ENCODE measurements at places on chromosomes 3 and 15. TPM values are rescaled to one million over a fixed set of nuclear protein-coding genes. Genes with fewer than 3 reads are reported as not detected.

GRCh38 chr3:137771401-137772213 lies 7.5 kb downstream of the SOX14 start:
- no peak for DNase-seq

Gene GOLGA6D
- not detected for total RNA-seq

DNA sequence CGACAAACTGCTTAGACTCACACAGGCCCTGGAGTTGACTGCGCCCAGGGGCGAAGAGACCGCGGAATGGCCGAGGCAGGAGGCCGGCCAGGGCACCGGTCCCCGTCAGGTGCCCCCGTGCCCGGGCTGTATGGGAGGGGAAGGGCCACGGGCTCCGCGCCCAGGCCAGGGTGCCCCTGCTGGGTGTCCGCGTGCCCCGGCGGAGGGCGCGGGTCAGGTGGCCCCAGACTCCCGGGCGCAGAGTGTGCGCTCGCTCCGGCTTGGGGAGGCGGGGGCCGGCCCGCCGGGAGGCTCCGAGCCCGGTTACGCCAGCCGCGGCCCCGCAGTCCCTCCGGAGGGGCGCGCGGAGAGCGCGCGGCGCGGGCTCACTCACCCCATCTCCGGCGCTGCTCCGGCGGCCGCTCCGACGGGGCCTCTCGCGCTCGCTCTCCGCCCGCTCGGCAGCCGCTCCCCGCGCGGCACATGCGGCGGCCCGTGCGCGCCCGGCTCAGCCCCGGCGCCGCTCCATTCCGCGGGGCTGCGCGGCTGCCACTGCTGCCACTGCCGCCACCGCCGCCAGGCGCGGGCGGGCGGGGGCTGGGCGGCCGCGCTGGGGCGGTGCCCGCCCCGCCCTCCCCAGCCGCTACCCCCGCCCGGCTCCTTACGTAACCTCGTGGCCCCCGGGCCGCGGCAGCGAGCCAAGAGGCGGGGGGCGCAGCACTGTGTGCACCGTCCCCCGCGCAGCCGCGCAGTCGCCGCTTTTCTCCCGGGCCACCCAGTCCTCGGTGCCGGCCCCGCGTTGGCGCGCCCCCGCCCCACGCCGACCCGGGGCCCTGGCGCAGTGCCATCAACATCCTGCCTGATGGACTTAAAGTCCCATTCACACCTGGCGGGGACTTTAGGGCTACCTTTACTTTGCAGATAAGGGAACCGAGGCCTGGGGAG lies at the start of gene HOMER2:
Gene HOMER2, minus strand, starts transcription at position 563 of the 924 bp plus-strand sequence. Its CDS starts 185 bp downstream, at position 378.
- DNase-seq = peak; percentile 26

GRCh38 chr3:107797586-107797985 lies 274.8 kb downstream of the BBX start:
- DNase-seq = peak; percentile 52

DNA sequence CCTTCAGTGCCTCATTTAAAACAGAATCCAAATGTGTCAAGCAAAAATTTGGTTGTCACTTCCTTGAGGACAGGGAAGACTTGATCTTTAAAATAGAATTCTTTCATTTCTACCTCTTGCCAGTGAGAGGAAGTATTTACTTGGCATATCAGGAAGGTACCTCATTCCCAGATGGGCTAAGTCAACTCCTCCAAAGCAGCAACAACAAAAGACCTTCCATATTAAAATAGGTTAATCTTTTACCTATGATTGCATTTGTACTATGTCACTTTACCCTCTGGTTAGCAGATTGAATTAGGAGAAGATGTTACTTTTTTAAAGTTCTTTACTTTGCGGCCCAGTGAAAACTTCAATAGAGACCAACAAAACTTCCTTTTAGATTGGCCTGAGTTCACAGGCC lies 462.1 kb upstream of the ADAMTS9 start:
- DNase-seq = no peak

GRCh38 chr15:43879386-43880355 lies 52.9 kb downstream of the WDR76 start:
- no peak for DNase-seq

DNA sequence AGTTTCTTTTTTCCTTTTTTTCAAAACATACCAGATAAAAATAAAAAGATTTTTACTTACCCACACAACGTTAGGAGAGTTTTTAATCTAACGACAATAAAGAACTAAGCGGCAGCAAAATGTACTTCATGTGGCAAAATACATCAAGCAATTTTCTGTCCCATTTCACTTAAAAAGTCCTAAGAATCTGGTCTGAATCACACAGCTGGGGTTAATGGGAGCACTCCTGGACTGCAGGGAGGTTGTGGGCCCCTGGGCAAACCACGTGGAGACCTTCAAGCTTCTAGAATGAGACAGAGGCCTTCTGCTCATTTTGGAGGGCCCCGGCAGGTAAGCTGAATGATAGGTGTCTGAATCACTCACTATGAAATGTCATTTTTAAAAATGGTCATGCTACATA lies 193.8 kb downstream of the RORA start:
- DNase-seq = no peak

Gene SLC22A13
- 0.73 TPM for total RNA-seq

DNA sequence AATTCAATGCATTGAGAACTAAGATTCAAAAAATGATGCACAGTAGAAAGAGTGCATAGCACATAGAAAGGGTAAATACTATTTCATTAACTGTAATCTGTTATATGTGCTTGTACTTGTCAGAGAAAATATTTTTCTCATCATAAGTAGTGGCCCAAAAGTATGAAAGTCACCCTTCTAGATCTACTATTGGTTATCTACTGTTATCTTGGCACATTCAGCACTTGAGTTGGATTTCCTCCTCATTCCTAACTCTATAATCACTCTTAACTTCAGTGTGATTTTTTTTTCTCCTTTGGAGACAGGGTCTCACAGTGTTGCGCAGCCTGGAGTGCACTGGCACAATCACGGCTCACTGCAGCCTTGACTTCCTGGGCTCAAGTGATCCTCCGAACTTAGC lies 194.4 kb downstream of the PCCB start:
- DNase-seq = no peak

GRCh38 chr15:54884312-54884711 lies 312.4 kb downstream of the RSL24D1 start:
- no peak for DNase-seq

- no peak for DNase-seq
These were observed 251.5 kb downstream of the PLCL2 start for GRCh38 chr3:17136136-17136721.

DNA sequence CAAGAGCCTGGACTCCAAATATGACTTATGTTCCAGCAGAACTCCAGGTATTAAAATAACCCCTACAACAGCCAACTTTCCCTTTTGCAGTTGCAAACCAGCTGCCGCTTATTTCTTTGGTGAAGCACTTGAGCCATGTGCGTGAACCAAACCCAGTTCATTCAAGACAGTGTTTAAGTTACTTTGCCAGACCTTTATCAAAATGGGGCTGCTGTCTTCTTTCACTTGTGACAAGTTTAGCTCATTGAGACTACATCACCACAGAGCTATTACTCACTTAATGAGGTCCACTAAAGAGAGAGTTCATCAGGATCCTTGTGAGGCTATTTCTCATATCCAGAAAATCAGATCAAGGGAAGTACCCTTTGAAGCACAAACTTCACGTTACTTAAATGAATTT lies 2.4 kb upstream of the XRN1 start:
- no peak for DNase-seq

GRCh38 chr3:176376531-176376930 lies 820.8 kb downstream of the TBL1XR1 start:
- DNase-seq = peak; percentile 10

DNA sequence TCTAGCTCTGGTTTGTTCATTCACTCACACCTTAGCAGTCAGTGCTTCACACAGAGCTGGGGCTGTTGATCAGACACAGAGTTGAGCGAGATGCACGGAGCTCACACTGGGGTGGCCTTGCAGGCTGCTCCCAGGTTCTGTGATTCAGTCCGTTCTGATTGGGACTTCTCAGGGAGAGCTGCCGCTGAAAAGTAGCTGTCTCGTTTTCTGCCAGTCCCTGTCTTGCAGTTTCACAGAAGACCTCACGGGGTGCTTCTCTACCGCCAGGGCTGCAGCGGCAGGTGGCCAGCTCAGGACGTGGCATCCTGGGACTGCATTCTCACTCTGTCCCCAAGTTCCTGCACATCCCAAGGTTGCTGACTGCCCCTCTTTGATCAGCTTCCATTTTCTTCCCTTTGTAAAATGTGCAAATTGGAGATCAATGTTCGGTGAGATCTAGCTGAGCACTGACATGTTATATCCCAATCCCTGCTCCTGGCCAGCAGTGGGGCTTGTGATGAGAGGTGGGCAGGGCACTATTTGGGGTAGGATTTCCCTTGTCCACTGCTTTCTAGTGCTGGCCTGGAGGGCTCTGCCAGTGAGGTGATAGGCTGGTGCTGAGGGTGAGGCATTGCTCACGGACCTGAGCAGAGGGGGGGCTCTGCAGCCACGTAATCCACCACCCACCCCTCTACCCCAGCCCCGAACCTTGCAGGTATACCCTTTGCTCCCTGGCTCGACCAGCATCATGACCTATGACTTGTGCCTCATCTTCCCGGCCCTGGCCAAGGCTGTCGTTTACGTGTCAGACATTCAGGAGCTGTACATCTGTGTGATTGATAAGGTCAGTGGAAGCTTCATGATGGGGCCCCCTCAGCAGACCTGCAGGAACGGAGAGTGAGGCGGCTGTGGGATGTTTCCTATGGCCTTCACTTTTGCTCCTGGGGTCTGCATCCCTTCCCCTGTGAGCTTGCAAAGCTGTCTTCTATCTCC lies 5.3 kb upstream of the TXNRD3 start:
- peak; percentile 56 for DNase-seq

- DNase-seq = no peak
These were observed 44.9 kb upstream of the KBTBD12 start for GRCh38 chr3:127870156-127870555.

Gene DAPK2
- 5.2 TPM for total RNA-seq

GRCh38 chr15:85890620-85890980 lies 95.9 kb upstream of the KLHL25 start:
- no peak for DNase-seq

Gene PCOLCE2
- 17.3 TPM for total RNA-seq

Gene CFAP161
- total RNA-seq = 0.55 TPM

GRCh38 chr15:40054605-40054854 lies 15.5 kb upstream of the SRP14 start:
- no peak for DNase-seq

DNA sequence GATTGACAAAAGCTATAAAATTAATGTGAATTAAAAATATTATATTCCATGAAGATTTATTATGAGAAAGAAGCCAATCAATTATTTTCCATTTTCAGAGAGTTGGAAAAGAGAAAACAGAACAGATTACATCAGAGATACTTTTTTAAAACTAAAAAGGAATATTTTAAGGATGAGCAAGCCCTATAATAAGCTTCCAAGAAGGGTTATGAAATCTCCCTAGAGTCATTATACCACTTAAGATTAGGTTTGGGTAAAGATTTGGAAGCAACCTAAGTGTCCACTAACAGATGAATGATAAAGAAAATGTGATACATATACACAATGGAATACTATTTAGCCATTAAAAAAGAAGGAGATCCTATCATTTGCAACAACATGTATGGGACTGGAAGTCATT lies 51.6 kb upstream of the FSIP1 start:
- DNase-seq = peak; percentile 36

GRCh38 chr3:3194861-3195260 lies 15.4 kb upstream of the CRBN start:
- DNase-seq = no peak

GRCh38 chr3:128849911-128850455 lies 29.4 kb upstream of the ACAD9 start:
- peak; percentile 3 for DNase-seq

- DNase-seq = peak; percentile 70
These were observed 197.0 kb upstream of the CFAP20DC start for GRCh38 chr3:59246719-59247401.

DNA sequence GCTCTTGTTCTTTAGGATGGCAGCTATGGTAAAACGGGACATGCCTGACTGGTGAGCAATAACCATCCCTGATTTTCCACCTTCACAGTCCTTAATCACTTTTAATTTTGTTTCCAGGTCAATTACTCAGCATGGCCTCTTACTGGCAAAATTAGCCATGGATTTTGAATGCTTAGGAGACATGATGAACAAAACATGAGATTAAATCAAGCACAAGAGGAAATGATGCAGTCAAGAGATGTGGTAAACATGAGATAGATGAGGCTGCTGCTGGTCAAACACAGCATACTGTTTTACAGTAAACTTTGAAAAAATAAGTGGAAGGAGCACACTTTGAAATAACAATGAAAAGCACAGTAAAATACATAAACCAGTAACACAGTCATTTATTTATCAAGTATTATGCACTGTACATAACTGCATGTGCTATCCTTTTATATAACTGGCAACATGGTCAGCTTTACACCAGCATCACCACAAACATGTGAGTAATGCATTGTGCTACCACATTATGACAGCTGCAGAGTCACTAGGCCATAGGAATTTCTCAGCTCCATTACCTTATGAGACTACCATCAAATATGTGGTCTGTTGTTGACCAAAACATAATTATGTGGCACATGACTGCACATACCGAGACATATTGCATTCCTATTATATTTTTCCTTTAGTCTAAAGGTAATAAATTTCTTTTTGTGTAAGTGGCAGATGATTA lies 30.1 kb upstream of the ZNF502 start:
- DNase-seq = peak; percentile 17

- DNase-seq = no peak
These were observed 465.5 kb upstream of the PPP2R3A start for GRCh38 chr3:135500034-135500433.

Gene FANCD2OS
- not detected for total RNA-seq

DNA sequence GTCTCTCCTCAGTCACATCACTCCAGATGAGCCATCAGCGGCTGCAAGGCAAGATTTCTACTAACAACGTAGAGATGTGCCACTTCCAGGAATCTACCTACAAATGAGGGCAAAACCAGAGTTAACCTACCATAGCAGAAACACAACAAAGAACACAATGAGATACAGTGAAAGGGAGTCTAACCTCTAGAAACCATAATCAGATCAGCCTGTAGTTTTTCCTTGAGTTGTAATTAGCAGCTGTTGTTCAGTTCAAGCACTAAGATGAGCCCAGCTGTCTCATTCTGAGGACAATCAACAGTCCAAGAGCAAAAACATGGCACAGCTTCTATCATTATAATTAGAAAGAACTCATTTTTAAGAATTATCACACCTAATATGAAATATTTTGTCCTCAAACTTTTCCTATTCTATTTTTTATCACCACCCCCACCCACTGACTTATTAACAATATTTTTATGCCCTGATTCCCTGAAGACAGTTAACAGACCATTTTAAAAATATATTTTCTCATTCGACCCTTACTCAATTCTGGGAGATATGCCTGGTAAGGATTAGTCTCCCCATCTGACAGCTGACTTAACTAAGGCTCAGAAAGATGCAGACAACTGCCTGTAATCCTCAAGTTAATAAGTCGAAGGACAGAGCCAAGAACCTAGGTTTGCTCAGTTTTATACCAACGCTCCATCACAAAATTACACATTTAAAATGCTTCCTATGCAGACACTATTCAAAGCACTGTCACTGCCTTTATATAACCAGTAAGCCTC lies 50.1 kb downstream of the MAGI1 start:
- DNase-seq = no peak

GRCh38 chr3:59430341-59430740 lies 380.5 kb upstream of the CFAP20DC start:
- no peak for DNase-seq

GRCh38 chr3:126782536-126782935 lies 78.5 kb downstream of the CHCHD6 start:
- DNase-seq = peak; percentile 91

- peak; percentile 93 for DNase-seq
These were observed 58.9 kb upstream of the ULK4 start for GRCh38 chr3:42020684-42021307.

Measured in PC-3 (cell line).